Activated CD4-positive, alpha-beta T cell treated with anti-CD3 and anti-CD28 coated beads, Interleukin-2, amount 10 ng/mL, durations not matched to agents 24 days and 14 days (primary cell): ENCODE measurements at places on chromosomes 13 and 19.

- DNase-seq = no peak
These were observed 14.7 kb upstream of the FBXO27 start for GRCh38 chr19:39047073-39047472.

DNA sequence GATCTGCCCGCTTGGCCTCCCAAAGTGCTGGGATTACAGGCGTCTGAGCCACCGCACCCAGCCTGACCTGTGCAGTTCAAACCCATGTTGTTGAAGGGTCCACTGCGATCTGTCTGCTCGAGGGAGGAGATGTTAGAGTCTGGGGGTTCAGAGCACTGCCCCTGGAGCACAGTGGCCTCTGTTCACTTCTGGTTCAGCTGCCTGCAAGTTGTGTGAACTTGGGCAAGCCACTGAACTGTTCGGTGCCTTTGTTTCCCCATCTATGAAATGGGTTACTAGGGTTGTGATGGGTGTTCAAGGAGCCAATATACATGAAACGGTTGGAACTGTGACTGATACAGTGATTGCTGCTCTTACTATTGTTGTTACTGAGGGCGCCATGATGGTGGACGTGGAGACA lies 1.7 kb downstream of the PLIN5 start:
- no peak for DNase-seq

DNA sequence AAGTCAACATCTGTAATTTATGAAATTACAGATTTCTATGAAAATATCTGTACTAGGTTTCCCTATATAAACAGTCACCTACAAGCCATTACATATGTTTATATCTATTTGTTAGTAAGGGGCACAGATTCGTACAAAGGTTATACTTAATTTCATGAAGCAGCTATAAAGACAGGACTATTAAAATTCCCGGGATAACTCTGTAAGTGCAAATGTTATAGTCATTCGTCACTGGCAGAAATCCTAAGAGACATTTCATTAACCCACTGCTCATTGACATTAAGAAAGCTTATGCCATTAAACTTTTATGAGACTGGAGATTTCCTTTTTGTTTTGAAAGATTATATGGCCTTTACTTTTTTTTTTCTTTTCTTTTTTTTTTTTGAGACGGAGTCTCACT lies 122.9 kb downstream of the MYO16 start:
- DNase-seq = no peak

DNA sequence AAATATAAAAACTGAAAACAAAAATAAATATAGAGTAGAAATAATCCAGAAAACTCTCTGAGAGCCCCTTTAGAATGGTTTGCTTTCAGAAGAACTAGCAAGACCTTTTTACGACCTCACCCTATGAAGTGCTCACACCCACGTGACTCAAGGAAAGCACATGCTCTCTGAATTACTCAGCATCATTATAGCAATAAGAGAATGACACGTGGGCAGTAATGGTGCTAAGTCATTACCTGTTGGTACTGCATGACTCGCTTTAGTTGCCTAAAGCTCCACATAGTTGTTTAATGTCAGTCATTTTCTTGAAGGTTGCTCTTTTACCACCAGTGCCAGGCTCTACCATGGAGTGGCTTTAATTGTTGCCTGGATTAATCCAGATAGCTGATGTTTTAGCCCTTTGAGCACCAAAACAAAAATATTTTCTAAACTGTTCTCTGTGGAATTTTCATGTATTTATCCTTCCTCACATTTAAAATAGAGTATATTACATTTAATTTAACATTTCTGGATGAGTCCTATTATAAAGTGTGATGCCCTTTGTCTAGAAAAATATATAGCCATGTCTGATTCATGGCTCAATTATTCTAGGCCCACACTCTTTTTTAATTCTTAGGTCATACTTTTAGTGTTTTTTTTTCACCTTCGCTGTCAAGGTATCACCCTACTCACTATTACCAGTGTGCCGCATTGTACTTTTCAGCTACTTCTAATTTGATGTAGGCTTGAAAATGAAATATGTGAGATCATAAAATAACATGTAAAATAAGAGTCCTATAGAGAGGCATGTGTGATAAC lies 56.8 kb downstream of the THSD1 start:
- DNase-seq = no peak

DNA sequence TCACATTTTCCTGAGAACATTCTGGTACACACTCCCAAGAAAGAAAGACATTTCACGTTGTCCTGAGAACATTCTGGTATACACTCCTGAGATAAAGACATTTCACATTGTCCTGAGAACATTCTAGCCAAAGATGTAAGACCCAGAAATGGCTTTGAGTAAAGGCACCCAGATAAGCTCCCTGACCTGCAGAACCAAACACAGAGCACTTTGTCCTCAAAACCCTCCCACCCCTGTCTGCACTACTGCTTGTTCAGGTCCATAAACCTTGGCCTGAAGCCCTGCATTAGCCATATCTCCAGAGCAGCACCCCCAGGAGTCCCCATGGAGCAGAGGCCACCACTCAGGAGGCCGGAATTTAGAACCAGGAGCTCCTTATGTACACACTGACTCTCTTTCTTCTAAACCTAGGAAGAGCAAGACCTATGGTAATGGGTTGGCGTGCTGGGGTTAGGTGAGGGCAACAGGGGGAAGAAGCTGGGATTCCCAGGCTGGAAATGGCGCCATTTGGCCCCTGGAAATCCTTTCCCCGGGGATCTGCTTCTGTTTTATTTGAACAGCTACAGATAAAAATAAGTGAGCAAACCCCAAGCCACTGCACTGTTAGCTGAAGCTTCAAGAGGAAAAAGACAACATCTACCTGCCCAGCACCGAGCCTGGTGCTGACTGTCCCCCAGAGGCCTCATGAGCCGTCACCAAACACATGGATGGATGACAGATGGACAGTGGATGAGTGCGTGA lies 13.7 kb downstream of the GAS6 start:
- DNase-seq = no peak

DNA sequence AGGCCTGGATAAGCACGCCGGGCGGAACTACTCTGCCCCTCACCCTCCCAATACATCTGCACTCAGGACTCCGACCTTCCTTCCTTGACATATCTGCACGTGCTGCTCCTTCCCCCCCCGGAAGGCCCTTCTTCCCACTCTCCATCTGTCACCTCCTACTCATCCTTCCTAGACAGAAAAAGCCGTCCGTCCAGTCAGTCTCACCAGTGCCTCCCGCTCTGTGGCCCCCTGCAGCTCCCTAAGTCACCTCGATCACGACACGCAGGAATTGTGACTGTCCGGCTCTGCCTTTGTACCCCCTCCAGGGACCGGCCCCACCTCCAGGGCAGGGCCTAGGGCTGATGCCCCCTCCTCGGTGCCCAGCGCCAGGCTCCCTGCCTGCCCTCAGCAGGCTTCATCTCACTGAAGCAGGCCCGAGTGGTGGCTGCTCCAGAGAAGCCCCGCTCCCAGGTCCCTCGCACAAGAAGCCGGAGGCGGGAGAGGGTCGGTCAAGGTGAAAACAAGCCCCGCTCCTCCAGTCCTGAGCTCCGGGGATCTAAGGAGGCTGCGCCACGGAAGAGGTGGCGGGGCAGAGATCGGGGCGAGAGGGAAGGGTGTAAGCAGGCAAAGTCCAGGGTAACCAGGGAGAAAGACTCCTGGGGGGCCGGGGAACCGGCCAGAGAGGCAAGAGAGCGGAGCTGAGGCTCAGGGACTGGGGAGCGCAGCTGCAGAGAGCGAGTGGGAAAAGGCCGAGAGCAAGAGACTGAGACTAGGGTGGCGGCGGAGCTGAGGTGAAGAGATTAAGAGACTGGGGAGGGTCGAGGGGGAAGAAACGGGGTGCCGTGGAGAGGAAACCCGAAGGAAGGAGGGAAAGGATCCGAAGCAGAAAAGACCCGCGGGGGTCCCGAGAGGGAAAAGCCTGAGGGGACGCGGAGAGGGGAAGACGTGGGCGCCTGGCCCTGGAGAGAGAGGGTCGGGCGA lies 1.1 kb downstream of the PPP6R1 start:
- DNase-seq = peak; percentile 75

GRCh38 chr19:14237014-14237941 lies 31.3 kb upstream of the ADGRL1 start:
- no peak for DNase-seq

GRCh38 chr19:17557466-17557865 lies 2.0 kb downstream of the COLGALT1 start:
- no peak for DNase-seq
